ENCODE measurements at places on chromosomes 5 and 9.

- no peak for DNase-seq
Measured at GRCh38 chr9:131021785-131022184, 12.8 kb downstream of the LAMC3 start.

GRCh38 chr5:74660873-74661272 lies 20.3 kb upstream of the ENC1 start:
- DNase-seq = no peak

GRCh38 chr9:137063311-137064026 lies 6.9 kb downstream of the SAPCD2 start:
- no peak for DNase-seq

DNA sequence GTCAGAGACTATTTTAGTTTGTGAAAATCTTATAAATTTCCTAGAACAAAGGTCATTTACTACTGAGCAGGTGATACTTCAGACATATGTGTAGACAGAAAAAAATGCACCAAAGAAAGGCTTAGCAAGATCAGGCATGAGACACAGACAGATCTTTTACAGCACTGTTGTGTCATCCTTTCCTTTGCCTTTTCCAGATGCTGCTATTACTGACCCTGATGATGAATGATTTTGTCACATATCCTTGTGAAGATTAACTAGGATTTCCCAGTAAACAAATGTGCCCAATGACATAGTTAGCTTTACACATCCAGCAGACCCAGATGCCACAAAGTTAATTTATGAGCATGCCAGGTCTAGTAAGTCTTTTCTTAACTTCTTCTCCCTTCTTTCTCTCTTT lies 68.2 kb downstream of the DMRTA1 start:
- DNase-seq = no peak

GRCh38 chr5:127396490-127397155 lies 106.0 kb downstream of the MEGF10 start:
- no peak for DNase-seq

- DNase-seq = no peak
Measured at GRCh38 chr9:85016384-85017006, 347.0 kb downstream of the NTRK2 start.

Data from NCI-H1092 treated with DMSO at 0.1 percent for 48 hours (cell line).